Sciatic nerve (tissue), 2 donors: ENCODE measurements at places on chromosomes 3 and 15. TPM values are rescaled to one million over a fixed set of nuclear protein-coding genes. Genes with fewer than 3 reads are reported as not detected.

The KNL1 gene
- 0.89 TPM for total RNA-seq

The GABRG3 gene
- total RNA-seq = not detected

The CNTN3 gene
- 3.7 TPM for total RNA-seq

The CCR2 gene
- total RNA-seq = 3.7 TPM

The LEKR1 gene
- total RNA-seq = 1.9 TPM

The MASP1 gene
- 6.3 TPM for total RNA-seq

The BCHE gene
- total RNA-seq = 2.6 TPM

The VPS18 gene
- total RNA-seq = 17.3 TPM

The RUVBL1 gene
- total RNA-seq = 26.7 TPM

The PDCD7 gene
- 29.6 TPM for total RNA-seq

The GOLGA8J gene
- total RNA-seq = 0.89 TPM

The AQP9 gene
- 9.3 TPM for total RNA-seq

The SAMMSON gene
- total RNA-seq = 3.4 TPM

The ADGRG7 gene
- total RNA-seq = not detected

The SERPINI2 gene
- not detected for total RNA-seq

The SCN11A gene
- 0.71 TPM for total RNA-seq

The CGGBP1 gene
- total RNA-seq = 69.2 TPM

The ITIH1 gene
- total RNA-seq = not detected

The ST3GAL6 gene
- 25.1 TPM for total RNA-seq

The CCDC39 gene
- total RNA-seq = 0.58 TPM

The GPR156 gene
- total RNA-seq = 0.98 TPM

The POTEB3 gene
- not detected for total RNA-seq

The OSBPL10 gene
- total RNA-seq = 27.0 TPM

The WDR5B gene
- 5.3 TPM for total RNA-seq

The TM6SF1 gene
- 7.8 TPM for total RNA-seq

The NCEH1 gene
- total RNA-seq = 10.1 TPM

The C3orf85 gene
- not detected for total RNA-seq

The UROC1 gene
- total RNA-seq = not detected

The FBN1 gene
- 135 TPM for total RNA-seq

The PLA2G4F gene
- not detected for total RNA-seq

The AMIGO3 gene
- total RNA-seq = not detected
